Aorta (tissue), 5 donors: ENCODE measurements at places on chromosomes 11 and 22. TPM values are rescaled to one million over a fixed set of nuclear protein-coding genes. Genes with fewer than 3 reads are reported as not detected.

ISX gene
- total RNA-seq, result not detected

KBTBD3 gene
- total RNA-seq, result 9.9 TPM

TIGD3 gene
- not detected for total RNA-seq

LRRC32 gene
- total RNA-seq, result 130 TPM

SCUBE1 gene
- 5.4 TPM for total RNA-seq

GRCh38 chr11:93537767-93538261 is 5.4 kb downstream of the SMCO4 start:
- H3K27ac ChIP-seq, result peak overlapping the region; percentile 55
- no peaks in the 10 kb centered on the region for H3K27me3 ChIP-seq
- H3K36me3 ChIP-seq, result no peaks in the 10 kb centered on the region
- no peak overlapping the region for H3K4me3 ChIP-seq
- H3K4me1 ChIP-seq, result no peaks in the 10 kb centered on the region

- H3K27me3 ChIP-seq, result no peaks in the 10 kb centered on the region
- H3K27ac ChIP-seq, result no peak overlapping the region
- H3K4me1 ChIP-seq, result no peaks in the 10 kb centered on the region
Measured at GRCh38 chr22:21971858-21972275, 10.7 kb downstream of the TOP3B start.

DNA sequence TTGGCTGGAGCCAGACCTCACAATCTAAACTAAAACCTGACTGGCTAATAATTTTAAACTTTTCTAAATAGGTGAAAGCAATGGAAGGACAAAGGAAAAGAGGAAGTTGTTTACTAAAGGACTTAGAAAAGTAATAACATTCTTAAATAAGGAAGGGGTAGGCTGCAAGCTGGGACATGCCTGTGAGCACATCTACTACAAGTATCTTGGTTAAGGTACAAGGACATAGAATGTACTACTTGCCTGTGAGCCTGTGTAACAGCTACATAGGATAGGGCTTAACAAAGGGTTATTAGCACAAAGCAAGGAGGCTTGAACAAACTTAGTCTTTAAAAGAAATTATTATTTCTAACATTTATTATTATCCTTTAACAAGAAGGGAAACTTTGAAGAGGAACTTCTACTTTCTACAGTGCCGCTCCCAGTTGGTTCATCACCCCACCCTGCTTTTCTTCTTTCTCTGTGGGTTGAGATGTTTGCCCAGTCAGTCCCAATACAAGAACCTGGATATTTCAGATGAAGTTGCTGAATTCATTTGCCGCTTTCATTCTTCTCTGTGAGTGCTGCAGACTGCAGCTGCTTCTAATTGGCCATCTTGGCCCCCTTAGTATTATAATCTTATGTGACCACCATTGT is 87.5 kb downstream of the PRMT3 start:
- no peak for DNase-seq
- no peak overlapping the region for H3K4me3 ChIP-seq
- no peak overlapping the region for H3K27ac ChIP-seq
- H3K4me1 ChIP-seq, result no peaks in the 10 kb centered on the region
- no peaks in the 10 kb centered on the region for H3K27me3 ChIP-seq

DNA sequence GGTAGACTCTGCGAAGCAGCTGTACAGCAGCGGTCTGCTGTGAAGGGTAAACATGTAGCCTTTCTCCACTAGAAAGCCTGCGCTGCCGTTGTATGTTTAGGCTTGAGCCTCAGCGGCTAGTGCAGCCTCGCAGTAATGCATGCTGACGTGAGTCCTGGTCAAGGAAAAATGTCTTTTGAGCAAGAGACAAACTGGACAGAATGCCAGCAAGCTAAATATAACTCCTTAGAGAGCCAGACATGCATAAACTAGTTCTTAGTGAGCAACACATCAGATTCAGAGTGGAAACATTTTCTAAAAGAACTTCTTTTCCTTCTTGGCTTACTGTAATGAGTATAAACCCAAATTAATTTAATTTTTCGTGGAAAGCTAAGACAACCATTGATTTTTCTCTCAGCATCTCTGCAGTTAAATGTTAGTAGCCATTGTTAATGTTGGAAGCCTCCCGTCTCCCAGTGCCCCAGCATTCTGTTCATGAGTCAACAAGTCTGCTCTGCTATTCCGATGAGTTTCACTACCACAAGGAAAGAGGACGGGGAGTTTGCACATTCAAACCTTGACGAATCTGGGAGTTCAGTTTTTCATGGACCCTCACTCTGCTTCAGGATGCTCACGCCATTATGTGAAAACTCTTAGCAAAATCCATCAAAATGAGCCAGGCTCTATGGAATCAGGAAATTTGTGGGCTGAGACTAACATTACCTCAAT is 51.4 kb downstream of the JAM3 start:
- H3K4me3 ChIP-seq, result peak overlapping the region; percentile 38
- no peaks in the 10 kb centered on the region for H3K27me3 ChIP-seq

GRCh38 chr11:67795746-67796145 is 121.3 kb upstream of the ALDH3B2 start:
- H3K27me3 ChIP-seq, result no peaks in the 10 kb centered on the region
- H3K27ac ChIP-seq, result no peak overlapping the region
- no peak for DNase-seq

DNA sequence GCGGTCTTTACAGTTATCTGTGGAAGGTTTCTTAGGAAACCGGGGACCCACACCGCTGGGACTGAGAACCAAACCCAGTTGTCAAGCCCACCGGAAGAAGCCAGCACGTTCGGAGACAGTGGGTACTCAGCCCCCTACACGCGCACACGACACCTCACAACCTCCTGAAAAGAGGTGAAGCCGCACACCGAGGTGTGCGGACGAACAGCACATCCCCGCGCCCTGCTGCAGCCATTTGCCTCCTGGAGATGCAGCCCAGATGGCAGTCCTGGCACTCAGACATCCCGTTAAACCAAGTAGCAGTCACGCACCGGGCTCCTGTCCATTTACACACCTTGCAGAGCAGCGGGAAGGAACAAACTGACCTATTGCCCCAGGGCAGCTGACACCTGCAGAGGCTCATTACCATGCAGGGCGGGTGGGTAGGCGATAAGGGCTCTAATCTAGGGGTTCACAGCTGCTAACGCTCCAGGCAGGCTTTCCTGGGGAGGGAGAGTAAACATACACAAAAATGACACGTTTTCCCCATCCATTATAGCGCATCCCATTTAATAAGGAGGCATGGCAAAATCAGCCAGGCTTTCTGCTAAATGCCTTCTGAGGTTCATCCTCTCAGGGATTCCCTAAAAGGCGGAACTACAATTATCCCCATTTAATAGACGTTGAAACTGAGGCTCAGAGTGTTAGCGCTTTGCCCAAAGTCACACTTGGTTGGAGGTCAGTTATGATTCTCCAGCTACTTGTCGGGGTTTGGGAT is 864 bp upstream of the EHBP1L1 start:
- H3K27ac ChIP-seq, result no peak overlapping the region
- H3K4me3 ChIP-seq, result peak overlapping the region; percentile 15
- no peaks in the 10 kb centered on the region for H3K27me3 ChIP-seq
- H3K36me3 ChIP-seq, result no peaks in the 10 kb centered on the region
- no peaks in the 10 kb centered on the region for H3K4me1 ChIP-seq
- DNase-seq, result no peak

DNA sequence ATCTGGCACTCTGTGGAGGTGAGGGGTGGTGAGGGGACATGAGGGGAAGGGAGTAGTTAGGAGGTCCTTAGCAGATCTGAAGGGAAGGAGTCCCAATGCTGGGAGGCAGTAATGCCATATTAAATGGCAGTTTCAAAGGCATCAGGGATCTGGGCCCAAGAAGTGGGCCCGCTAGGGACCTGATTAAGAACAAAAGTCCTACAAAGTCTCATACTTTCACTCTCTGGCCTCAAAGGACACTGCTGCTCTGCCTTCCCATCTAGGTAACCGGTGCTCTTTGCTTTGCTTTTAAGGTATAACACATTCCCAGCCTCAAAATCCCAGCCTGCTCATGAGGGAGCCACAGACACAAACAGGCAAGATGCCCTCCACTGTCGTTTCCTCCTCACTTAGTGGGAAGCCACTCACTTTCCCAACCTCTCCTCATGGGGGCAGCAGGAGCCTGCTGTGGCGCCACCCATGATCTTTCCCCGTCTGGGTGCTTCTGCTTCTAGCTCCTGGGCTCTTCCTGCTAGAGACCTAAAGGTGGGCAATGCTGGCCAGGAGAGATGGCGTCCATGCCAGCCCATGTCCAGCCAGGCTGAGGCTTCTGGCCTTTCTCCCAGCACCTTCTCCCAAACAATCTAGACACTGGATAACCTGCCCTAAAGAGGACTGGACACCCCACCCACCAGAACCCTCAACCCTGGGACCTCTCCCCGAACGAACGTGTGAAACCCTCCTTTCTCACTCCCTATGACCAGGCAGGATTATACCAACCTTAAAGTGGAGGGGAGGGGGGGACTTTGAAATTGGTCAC is 68.3 kb downstream of the PLEKHA7 start:
- peak; percentile 55 for DNase-seq
- H3K36me3 ChIP-seq, result no peaks in the 10 kb centered on the region
- H3K4me1 ChIP-seq, result no peaks in the 10 kb centered on the region
- no peaks in the 10 kb centered on the region for H3K27me3 ChIP-seq
- no peak overlapping the region for H3K4me3 ChIP-seq
- H3K27ac ChIP-seq, result no peak overlapping the region

- DNase-seq, result no peak
- H3K27ac ChIP-seq, result no peak overlapping the region
- H3K4me1 ChIP-seq, result no peaks in the 10 kb centered on the region
- no peaks in the 10 kb centered on the region for H3K36me3 ChIP-seq
- H3K4me3 ChIP-seq, result no peak overlapping the region
Measured at GRCh38 chr11:75716659-75717058, 979 bp upstream of the MOGAT2 start.
